Glutamatergic neuron (in vitro differentiated cells): ENCODE measurements at places on chromosomes 2 and 18. TPM values are rescaled to one million over a fixed set of nuclear protein-coding genes. Genes with fewer than 3 reads are reported as not detected.

NOSTRIN gene
- not detected for total RNA-seq

- H3K4me1 ChIP-seq, result no peaks in the 10 kb centered on the region
- H3K27ac ChIP-seq, result no peak overlapping the region
- H3K36me3 ChIP-seq, result no peaks in the 10 kb centered on the region
Observed at GRCh38 chr2:145593280-145593679, 1073.4 kb upstream of the ZEB2 start.

DNA sequence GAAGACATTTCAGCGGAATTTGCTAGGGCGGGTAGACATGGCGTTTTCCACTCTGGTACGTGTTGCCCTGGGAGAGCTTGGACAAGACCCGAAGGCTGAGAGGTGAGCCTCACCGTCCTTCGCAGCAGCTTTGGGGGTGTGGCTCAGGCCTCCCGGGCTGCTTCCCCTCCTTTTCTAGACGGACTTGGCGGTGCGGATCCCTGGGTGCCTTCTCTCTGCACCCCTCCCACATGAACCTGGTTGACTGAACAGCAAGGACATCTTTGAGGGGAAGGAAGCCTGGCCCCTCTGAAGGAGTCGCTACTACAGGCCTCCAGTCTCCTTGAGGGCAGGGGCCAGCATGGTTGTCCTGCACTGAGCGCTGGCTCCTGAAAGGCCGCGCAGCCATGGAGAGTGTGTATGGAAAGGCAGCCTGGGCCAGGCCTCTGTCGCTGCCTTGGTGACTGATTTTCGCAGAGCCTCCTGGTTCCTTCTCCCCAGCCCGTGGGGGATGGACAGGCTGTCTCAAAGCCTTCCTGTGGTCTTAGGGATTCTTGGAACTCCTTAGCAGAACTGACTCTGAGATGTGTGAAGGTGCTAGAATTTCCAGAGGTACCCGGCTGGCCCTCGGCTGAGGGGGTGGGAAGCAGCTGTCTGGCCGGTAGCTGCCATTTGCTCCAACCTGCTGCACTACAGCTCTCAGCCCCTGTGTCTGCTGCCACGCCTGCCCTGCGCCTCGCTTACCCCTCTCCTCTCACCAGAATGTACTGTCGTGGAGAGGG is 9.9 kb downstream of the CNNM4 start:
- DNase-seq, result no peak
- H3K27ac ChIP-seq, result peak overlapping the region; percentile 24
- H3K27me3 ChIP-seq, result peaks cover 7% of the 10 kb centered on the region
- no peaks in the 10 kb centered on the region for H3K36me3 ChIP-seq

DCC gene
- total RNA-seq, result 5.6 TPM

DNA sequence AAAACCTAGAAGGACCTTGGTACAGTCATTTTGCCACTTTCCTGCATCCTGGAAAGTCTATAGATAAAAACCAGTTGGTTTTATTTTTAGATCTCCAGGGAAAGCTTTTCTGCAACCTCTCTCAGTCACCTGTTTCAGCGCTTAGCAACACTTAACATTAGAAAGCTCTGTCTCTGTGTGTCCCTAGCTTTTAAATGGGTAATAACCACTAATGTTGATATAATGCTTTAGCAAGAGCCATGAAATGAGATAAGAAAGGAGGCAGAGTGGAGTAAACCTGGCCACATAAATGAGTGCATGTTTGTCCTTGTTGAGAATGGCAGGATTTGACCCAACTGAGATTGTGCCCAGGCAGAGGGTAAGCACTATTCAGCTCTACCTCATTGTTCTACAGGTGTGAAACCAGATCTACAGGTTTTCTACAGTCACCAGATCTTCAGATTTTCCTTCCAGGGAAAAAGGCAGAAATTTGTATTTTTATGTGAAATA is 44.8 kb downstream of the MARCHF4 start:
- H3K27me3 ChIP-seq, result no peaks in the 10 kb centered on the region
- H3K36me3 ChIP-seq, result no peaks in the 10 kb centered on the region
- no peaks in the 10 kb centered on the region for H3K4me1 ChIP-seq

DNA sequence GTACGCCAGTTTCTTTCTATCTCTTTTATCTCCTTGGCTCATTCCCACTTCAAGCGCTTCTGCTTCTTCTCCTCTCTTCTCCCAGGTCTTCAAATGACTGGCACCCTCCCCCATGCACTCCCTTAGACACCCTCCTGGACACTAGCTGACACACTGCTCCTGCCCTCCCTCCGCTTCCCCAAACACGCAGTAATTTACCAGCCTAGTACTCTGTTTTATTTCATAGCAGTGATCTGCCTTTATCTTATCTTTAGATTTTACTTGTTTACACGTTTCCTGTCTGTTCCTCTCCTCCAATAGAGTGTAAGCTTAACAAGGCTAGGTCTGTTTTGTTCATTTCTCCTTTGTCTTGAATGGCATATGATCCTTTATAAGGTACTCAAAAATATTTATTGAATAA is 93.9 kb downstream of the SCN3A start:
- H3K27ac ChIP-seq, result no peak overlapping the region
- DNase-seq, result no peak
- H3K4me3 ChIP-seq, result no peak overlapping the region

DNA sequence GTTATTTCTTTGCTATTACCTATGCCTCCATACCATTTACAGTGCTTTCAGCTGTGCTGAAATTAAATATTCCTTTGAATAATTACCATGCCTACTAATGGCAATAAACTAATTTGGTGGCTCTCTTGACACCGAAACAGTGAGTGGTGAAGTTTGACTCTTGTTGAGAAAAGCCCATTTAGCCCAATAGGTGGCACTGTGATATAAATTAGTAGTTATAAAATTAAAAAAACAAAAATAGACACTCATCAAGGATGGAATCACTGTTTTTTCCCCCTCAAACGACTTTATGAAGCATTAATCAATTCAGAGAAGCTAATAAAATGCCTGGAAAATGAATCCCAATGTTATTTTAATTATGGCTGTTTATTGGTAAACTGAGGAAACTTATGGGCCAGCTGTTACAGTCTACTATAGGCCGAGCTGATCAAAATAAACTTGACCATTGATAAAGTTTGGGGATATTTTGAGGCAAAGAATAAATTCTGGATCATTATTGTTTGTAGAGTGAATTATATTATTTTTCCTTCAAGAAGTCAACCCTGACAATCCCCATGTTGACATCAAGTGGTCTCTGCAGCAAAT is 339.6 kb downstream of the TRIB2 start:
- H3K4me3 ChIP-seq, result no peak overlapping the region
- H3K27ac ChIP-seq, result no peak overlapping the region
- no peaks in the 10 kb centered on the region for H3K4me1 ChIP-seq
- no peak for DNase-seq
- no peaks in the 10 kb centered on the region for H3K27me3 ChIP-seq
- H3K36me3 ChIP-seq, result no peaks in the 10 kb centered on the region

- H3K4me1 ChIP-seq, result peaks cover 49% of the 10 kb centered on the region
- DNase-seq, result no peak
- no peaks in the 10 kb centered on the region for H3K27me3 ChIP-seq
- no peaks in the 10 kb centered on the region for H3K36me3 ChIP-seq
- peak overlapping the region; percentile 73 for H3K4me3 ChIP-seq
Observed at GRCh38 chr2:65371074-65371434, 61.3 kb downstream of the SPRED2 start.

GRCh38 chr2:239278941-239279365 is 121.9 kb downstream of the HDAC4 start:
- H3K36me3 ChIP-seq, result no peaks in the 10 kb centered on the region
- H3K4me1 ChIP-seq, result peaks cover 49% of the 10 kb centered on the region
- peak; percentile 49 for DNase-seq
- H3K27ac ChIP-seq, result no peak overlapping the region
- H3K27me3 ChIP-seq, result peaks cover 16% of the 10 kb centered on the region

SP9 gene
- not detected for total RNA-seq

DTNA gene
- 29.5 TPM for total RNA-seq

DNA sequence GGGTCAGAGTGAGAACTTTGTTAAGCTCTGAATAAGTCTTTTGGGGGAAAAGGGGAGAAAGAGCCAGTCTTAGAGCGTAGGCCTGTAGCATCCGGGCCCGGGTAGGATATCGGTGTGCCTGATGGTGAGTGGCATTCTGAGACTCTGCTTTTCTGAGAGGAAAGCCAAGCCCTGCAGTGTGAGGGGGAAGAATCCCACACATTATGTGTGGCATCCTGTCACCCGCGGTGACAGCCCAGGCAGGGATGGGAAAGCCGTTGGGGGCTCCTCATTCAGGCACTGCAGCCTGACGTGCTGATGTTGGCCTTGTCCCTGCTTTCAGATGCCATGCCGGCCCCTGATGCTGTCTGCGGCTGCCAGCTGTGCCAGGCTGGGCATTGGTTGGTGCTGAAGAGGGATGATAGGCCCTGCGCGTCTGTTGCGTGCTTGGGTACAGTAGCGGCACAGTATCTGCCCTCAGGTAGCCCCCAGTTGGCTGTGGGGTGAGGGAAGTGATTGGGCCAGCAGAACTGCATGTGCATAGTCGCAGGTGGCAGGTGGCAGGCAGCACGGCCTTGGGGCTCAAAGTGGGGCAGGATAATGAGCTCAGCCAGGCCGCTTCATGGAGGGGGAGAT is 37.6 kb downstream of the GLI2 start:
- peak; percentile 5 for DNase-seq
- no peak overlapping the region for H3K4me3 ChIP-seq
- H3K27ac ChIP-seq, result no peak overlapping the region
- no peaks in the 10 kb centered on the region for H3K36me3 ChIP-seq
- peaks cover 3% of the 10 kb centered on the region for H3K4me1 ChIP-seq

GRCh38 chr2:85635011-85635410 is 19.0 kb downstream of the USP39 start:
- no peaks in the 10 kb centered on the region for H3K27me3 ChIP-seq
- no peak overlapping the region for H3K4me3 ChIP-seq
- H3K27ac ChIP-seq, result no peak overlapping the region
- no peaks in the 10 kb centered on the region for H3K36me3 ChIP-seq
- DNase-seq, result no peak

GRCh38 chr2:108934583-108935245 is 54.3 kb downstream of the EDAR start:
- no peaks in the 10 kb centered on the region for H3K27me3 ChIP-seq
- H3K4me1 ChIP-seq, result peaks cover 13% of the 10 kb centered on the region
- no peak overlapping the region for H3K27ac ChIP-seq
- H3K4me3 ChIP-seq, result no peak overlapping the region
- H3K36me3 ChIP-seq, result peaks cover under 1% of the 10 kb centered on the region
- no peak for DNase-seq

GRCh38 chr2:85922199-85922598 is 33.4 kb upstream of the ST3GAL5 start:
- H3K27ac ChIP-seq, result no peak overlapping the region
- H3K4me1 ChIP-seq, result peaks cover 2% of the 10 kb centered on the region
- H3K36me3 ChIP-seq, result no peaks in the 10 kb centered on the region
- no peaks in the 10 kb centered on the region for H3K27me3 ChIP-seq
- no peak for DNase-seq

ACADL gene
- not detected for total RNA-seq
